Foreskin keratinocyte (primary cell): ENCODE measurements at places on chromosomes 1 and 21.
A peak's percentile ranks its signal among the peaks of the same experiment; 100 is the strongest.

DNA sequence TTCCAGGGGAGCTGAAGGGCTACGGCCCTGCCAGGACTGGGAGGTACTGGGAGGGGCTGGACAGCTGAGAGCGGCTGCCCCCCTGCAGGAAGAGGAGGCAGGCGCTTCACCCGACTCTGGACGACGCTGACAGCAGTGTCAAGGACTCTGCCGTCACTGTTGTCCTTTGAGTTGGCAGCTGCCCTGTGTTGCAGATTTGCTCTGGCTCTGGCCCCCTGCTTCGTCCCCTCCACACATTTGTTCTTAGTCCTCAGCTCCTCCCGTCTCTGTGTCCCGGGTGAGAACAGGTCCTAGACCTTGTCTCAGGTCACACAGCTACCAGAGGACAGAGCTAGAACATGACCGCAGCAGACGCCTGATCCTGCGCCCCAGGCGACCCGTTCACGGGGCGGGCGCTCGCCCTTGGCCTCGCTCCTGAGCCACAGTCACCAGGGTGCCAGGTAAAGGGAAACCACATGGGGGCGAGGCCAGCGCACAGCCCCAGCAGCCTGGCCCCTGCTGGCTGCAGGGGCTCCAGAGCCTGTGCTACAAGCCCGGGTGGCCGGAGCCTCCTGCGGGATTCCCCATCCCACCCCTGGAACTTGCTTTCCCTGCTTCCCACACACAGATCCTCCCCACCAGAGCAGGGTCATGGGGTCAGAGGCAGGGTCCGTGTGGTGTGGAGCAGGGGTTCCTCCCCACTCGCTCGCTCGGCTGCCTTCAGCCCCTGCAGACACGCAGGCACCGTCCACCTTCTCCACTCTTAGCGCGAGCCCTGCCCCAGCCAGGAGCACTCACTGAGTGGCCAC, 10.7 kb upstream of the NPHP4 start:
- DNase-seq = no peak

- DNase-seq = no peak
These were observed 6.1 kb upstream of the TINAGL1 start for GRCh38 chr1:31570228-31570627.

- DNase-seq = no peak
These were observed 57.4 kb downstream of the ZNF648 start for GRCh38 chr1:182003953-182004586.

DNA sequence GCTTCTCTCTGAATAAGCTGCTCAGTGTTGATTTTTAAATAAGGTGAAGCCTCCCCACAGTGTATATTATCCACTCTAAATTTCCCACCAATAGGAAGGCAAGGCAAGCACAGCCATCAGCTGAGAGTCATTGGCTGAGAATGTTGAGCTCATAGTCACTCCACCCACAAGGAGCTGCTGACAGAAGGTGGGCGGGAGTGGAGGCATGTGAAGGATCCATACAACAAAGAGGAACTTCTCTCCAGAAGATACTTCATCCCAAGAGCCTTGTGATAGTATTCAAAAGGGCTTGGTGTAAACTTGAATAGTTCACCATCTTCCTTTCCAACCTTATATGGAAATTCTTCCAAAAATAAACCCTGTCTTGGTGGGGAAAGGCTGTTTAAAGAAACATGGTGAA, 42.8 kb downstream of the SAMD13 start:
- DNase-seq = peak; percentile 20

GRCh38 chr1:98839840-98840239, 164.8 kb downstream of the PLPPR5 start:
- DNase-seq = no peak

DNA sequence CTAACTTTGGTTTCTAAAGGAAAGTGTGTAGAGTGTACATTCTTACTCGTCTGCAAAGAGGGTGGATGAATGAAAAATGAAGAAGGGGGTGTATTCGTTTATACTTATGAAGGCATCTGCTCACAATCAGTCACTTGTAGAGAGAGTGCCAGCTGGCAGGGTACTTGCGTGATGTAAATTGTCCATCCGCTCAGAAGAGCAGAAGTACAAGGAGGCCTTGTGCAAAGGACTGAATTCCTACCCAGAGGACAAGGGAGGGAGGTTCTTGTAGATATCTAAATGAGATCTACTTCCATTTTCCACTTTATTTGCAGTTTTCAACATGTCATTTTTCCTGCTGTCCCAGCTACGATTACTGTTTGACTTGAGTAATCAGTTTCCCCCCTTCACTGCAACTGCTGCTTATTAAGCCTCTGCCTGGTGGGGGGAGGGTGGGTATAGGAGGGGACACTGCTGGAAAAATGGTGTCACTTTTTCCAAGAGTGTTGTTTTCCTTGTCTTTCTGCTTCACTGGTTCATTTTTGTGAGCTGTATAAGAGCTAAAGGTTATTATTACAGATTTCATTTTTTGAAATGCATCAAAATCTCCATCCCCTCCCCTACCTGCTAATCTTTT, 67.3 kb downstream of the LAMC1 start:
- DNase-seq = no peak

DNA sequence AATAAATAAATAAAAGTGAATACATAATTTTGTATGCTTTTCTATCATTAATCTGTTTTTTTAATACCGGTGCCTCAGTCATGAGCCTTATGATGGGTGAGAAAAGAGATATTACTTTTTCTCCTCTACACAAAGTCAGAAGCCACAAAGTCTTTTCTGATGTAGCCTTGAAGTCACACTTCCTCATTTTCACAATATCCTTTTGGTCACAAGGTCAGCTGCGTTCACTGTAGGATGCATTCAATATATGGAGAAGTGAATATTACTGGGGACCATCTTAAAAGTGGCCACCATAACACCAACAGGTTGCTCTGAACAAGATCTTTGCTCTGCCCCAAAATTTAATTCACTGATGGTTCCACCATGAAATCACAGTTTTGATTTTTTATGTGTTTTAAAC, 83.3 kb upstream of the TNR start:
- no peak for DNase-seq

DNA sequence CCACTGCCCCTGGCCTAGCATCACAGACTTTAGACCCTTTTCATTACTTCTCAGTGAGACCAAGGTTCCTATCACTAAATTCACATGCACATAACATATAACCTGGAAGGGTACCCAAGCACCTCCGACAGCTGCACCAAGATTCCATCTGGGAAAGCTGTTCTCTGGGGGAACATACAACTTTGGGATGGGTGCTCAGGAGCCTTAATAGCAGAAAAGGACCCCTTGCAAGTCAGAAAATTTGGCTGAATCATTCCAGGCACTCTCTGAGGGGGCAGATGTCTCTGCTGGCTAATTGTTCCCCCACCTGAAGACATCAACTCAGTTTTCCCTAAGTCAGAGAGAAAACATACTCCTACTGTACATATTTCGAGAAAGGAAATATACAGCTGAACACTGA, 41.3 kb upstream of the PSEN2 start:
- DNase-seq = no peak

DNA sequence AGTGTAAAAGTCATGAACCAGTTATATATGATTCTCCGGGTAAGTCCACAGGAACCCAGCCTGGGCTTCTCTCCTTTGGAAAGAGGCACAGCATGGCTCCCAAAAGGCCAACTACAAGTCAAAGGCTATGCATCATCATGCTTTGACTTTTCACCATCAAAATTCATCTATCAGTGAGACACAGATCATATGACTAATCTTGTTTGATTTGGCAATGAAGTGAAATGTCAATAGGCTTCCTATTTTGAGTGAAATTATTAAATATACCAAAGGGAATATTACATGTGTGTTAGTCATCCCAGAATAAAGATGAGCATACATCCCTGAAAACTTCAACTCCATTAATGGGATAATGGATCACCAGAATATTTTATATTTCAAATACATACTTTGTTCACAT, 83.5 kb upstream of the ADGRL2 start:
- no peak for DNase-seq

- no peak for DNase-seq
These were observed 64.3 kb upstream of the VTCN1 start for GRCh38 chr1:117275055-117275454.

GRCh38 chr1:111154021-111154999, 14.3 kb downstream of the CEPT1 start:
- no peak for DNase-seq

- no peak for DNase-seq
These were observed 7.1 kb downstream of the AMIGO1 start for GRCh38 chr1:109502364-109502851.

- no peak for DNase-seq
These were observed 18.6 kb downstream of the NR5A2 start for GRCh38 chr1:200046115-200046514.

DNA sequence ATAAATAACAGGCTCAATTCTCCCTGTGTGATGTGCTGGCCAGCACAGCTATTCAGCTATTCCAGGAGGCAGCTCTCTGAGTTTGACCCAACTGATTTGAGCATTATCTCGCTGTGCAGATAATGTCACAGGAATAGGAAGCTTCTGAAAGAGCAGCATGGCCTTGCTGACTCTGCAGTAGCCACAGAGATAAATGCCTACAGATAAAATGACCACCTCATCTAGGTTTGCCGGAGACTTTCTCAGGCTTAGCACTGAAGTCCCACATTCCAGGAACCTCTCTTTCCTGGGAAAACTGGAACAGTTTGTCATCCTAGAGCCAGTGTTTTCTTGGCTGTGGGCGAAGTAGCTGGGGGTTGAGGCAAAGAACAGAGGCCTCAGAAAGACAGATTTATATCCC, 98.9 kb downstream of the MRPL39 start:
- no peak for DNase-seq

- no peak for DNase-seq
These were observed 1.3 kb downstream of the PUM1 start for GRCh38 chr1:31064111-31064717.

DNA sequence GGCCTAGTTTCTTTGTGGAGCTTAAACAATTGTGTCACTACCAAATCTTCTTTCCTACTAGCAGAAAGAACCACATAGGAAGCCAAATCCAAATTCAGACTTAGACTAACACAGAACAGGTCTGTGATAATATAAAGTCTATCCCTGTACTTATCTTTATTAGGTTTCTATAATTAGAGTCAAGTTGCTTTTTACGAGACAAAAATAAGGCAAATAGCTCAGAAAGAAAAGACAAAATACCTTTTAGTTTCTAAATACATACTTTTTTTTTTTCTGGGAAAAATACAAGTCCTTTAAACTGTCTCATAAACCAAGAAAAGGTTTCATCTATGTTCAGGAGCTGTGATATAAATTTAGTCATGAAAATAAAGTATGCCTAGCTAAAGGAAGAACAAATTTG, 78.9 kb upstream of the LBR start:
- DNase-seq = peak; percentile 18

- peak; percentile 51 for DNase-seq
These were observed 111.4 kb downstream of the ZP4 start for GRCh38 chr1:237779356-237779755.

DNA sequence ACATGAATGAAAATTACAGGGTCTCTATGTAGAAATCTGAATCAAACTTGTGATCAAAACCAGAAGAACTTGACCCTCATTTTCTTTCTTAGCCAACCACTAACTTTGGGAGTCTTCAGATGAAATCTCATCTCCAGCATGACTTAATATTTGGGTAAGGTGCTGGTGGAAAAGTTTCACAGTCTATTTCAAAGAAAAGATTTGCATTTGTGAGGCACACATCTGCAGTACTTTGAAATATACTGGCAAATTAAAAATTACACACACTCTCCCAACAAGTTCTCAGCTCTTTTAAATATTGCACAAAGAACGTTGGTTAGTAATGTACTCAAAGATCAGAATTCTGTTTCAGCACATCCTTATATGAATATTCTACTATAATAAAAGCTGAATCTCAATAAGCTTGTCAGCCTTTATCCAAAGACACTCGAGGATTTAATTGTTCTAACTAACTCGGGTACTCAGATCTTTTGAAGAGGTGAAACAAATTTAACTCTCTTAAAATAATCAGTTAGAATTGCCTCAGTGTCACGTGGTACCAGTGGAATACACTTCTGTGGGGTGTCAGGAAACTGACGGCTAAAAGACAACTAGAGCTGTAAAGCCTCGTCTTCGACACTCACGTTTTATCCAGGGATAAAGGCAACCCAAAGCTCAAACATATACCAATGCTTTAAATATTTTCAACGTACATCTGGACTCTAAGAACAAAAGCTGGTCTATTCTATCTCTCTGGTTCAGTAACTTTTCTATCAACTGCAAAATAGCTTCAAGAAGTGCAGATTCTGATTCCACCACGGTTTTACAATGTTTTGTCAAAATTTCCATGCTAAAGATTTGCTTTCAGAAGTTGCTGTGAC, 19.0 kb downstream of the SAMSN1 start:
- DNase-seq = no peak

- no peak for DNase-seq
These were observed 455 bp downstream of the BSDC1 start for GRCh38 chr1:32393832-32394140.

- no peak for DNase-seq
These were observed 57.0 kb downstream of the NRIP1 start for GRCh38 chr21:15007716-15008296.

DNA sequence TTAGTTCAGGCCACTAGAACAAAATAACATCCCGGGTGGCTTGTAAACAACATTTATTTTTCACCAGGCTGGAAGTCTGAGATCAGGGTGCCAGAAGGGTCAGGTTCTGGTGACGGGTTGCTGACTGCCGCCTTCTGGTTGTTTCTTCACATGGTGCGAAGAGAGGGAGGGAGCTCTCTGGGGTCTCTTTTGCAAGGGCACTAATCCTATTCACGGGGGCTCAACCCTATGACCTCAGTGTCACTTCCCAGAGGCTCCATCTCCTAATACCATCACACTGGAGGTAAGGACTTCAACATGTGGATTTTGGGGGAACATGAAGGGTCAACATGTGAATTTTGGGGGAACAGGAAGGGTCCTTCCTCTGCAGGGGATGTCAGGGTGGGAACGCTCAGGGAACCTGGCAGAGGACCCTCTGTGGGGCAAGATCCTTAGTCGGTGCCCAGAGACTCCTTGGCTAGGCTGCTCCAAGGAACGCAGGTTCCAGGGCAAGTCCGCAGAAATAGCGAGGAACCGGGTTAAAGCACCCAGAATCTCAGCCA, 8.7 kb upstream of the C2CD2 start:
- no peak for DNase-seq

DNA sequence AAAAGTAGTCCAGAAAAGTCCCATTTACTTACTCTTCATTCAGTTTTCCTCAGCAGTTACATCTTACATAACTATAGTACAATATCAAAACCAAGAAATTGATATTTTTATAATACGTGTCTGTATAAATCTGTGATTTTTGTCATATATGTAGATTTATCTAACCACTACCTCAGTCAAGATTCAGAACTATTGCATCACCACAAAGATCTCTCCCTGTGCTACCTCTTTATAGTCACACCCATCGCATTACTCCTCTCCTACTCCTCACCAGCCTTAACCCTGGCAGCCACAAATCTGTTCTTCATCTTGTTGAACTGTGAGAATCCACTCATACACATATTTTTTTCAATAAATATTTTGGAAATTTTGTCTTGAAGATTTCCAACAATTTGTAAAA, 72.5 kb downstream of the RALGPS2 start:
- DNase-seq = no peak

DNA sequence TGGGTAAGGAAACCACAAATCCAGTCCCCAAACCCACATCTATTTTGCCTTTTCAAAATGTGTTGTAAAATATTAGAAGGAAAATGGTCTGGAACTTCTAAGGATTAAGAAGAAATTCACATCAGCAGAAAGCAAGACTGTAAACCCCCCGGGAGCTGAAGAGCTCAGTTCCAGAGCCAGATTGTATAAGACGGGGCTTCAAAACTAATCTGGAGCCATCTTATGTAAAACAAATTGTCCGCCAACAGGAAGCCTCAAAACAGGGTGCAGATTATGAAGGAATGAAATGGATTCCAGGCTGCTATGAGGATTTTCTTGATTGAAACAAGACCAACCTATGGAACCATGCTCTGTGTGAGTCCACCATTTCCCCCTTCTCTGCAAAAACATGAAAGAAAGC, 25.1 kb upstream of the HUNK start:
- DNase-seq = no peak
